HT1080 (cell line): ENCODE measurements at places on chromosomes 11 and 22. TPM values are rescaled to one million over a fixed set of nuclear protein-coding genes. Genes with fewer than 3 reads are reported as not detected.

Gene CADM1
- 30.1 and 30.8 TPM in 2 replicates for total RNA-seq

Gene CHADL
- total RNA-seq: not detected in 2 replicates

Gene ZC3H7B
- 55.7 and 58.7 TPM in 2 replicates for total RNA-seq

Gene POTEH
- 0.10 and 0.27 TPM in 2 replicates for total RNA-seq

Gene MS4A6A
- not detected in 2 replicates for total RNA-seq

Gene SLC25A18
- total RNA-seq: 0.16 TPM in 1 of 2 replicates, not detected in the other

Gene PARVB
- 54.5 and 69.4 TPM in 2 replicates for total RNA-seq

Gene CDC42EP2
- total RNA-seq: 35.3 and 42.7 TPM in 2 replicates

GRCh38 chr11:16223558-16223957 lies 132.8 kb downstream of the SOX6 start:
- DNase-seq: no peak

GRCh38 chr11:68071281-68072048 lies 32.6 kb downstream of the TCIRG1 start:
- no peak for DNase-seq

GRCh38 chr22:17829695-17830042 lies 55.4 kb upstream of the BID start:
- peak; percentile 11 for DNase-seq

- DNase-seq: no peak
Measured at GRCh38 chr11:35131886-35132285, 7.1 kb upstream of the CD44 start.

DNA sequence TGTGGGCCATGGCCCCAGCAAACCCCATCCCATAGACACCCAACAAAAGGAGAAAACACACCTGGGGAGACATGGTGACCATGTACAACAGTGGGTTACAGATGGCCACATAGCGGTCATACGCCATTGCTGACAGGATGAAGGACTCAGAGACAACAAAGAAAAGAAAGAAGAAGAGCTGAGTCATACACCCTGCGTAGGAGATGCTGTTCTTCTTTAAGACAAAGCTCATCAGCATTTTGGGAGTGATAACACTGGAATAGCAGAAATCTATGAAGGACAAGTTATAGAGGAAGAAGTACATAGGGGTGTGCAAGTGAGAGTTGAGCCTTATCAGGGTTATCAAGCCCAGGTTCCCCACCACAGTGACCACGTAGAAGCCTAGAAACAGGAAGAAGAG lies 4.9 kb downstream of the OR8B8 start:
- DNase-seq: no peak

DNA sequence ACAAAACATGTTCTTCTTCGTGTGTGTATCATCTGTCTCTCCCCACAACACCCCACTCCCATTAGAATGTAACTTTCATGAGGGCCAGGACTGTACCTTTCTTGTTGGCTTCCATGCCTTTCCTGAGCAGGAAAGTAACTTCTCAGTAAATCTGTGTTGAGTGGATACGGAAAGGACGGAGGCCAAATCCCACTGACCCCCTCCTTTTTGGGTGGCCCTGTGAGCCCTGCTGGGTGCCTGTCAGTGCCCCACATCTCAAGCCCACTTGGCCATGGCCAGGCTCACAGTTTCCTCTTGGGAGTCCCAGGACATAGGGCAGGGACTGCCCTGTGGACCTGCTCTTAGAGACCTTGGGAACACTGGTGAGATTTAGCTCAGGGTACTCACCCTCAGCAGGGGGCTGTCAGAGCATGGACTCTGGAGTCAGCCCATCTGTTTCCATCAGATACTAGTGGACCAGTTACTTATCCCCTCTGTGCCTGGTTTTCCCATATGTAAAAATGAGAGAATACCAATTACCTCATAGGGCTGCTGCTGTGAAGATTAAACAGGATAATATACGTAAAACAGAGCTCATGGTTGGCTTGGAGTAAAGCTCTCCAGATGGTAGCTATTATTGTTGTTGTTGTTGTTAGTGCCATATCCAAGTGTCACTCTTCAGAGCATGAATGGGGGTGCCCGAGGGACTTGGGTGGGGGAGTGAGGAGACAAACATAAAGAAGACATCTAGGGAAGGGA lies 1.0 kb upstream of the C11orf96 start:
- DNase-seq: no peak

GRCh38 chr11:8365216-8365941 lies 101.7 kb upstream of the LMO1 start:
- no peak for DNase-seq

DNA sequence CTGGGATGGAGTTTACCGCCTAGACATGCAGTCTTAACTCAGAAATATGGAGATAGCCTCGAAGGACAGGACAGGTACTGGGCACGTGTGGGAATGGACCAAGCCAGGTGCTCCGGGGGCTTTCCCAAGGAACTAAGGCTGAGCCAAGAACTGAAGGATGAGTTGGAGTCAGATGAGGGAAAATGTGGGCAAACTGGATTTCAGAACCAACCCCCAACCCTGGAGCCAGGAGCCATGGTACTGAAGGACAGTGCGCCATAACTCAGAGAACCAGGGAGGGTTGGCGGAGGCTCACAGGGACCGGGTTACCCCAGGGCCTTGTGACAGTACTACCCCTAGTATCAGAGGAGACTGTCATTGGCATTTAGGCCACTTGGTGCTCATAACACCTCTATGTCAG lies 2.5 kb upstream of the MIF start:
- no peak for DNase-seq

GRCh38 chr11:22407921-22408320 lies 69.7 kb downstream of the SLC17A6 start:
- DNase-seq: no peak
